ENCODE measurements at places on chromosomes 3 and 15. TPM values are rescaled to one million over a fixed set of nuclear protein-coding genes. Genes with fewer than 3 reads are reported as not detected.

ANKUB1 gene
- not detected for total RNA-seq

- H3K27me3 ChIP-seq, result no peaks in the 10 kb centered on the region
- peak overlapping the region; percentile 90 for H3K4me3 ChIP-seq
- H3K27ac ChIP-seq, result no peak overlapping the region
- H3K36me3 ChIP-seq, result peaks cover 30% of the 10 kb centered on the region
Measured at GRCh38 chr3:146543461-146544001, 876 bp downstream of the PLSCR1 start.

DNA sequence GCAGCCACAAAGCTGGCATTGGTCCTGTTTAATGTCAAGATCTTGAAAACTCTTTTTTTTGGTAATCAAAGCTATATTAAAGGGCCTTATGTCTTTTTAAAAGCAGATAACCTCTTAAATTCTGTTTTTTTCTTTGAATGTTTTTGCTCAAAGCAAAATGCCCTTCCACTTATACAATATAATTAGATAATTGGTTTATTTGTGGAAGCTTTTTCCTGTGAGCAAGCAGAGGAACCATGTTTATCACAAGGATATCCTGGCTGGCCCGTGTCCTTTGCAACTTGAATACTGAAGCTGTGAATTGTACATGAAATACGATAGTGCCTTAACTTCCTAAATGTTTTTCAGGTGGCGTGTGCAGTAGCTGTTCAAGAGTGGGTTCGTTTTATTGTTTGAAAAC is 2.6 kb downstream of the ST3GAL6 start:
- H3K27ac ChIP-seq, result no peak overlapping the region
- H3K36me3 ChIP-seq, result no peaks in the 10 kb centered on the region
- DNase-seq, result no peak
- no peaks in the 10 kb centered on the region for H3K27me3 ChIP-seq
- H3K4me1 ChIP-seq, result no peaks in the 10 kb centered on the region
- H3K4me3 ChIP-seq, result no peak overlapping the region

- H3K27me3 ChIP-seq, result no peaks in the 10 kb centered on the region
- H3K4me1 ChIP-seq, result no peaks in the 10 kb centered on the region
- no peak for DNase-seq
- H3K27ac ChIP-seq, result no peak overlapping the region
- H3K36me3 ChIP-seq, result no peaks in the 10 kb centered on the region
Measured at GRCh38 chr3:67458408-67458807, 196.0 kb downstream of the SUCLG2 start.

- DNase-seq, result no peak
- peaks cover 2% of the 10 kb centered on the region for H3K36me3 ChIP-seq
- no peak overlapping the region for H3K27ac ChIP-seq
- H3K27me3 ChIP-seq, result no peaks in the 10 kb centered on the region
Measured at GRCh38 chr3:192860454-192860853, 57.2 kb downstream of the MB21D2 start.

DNA sequence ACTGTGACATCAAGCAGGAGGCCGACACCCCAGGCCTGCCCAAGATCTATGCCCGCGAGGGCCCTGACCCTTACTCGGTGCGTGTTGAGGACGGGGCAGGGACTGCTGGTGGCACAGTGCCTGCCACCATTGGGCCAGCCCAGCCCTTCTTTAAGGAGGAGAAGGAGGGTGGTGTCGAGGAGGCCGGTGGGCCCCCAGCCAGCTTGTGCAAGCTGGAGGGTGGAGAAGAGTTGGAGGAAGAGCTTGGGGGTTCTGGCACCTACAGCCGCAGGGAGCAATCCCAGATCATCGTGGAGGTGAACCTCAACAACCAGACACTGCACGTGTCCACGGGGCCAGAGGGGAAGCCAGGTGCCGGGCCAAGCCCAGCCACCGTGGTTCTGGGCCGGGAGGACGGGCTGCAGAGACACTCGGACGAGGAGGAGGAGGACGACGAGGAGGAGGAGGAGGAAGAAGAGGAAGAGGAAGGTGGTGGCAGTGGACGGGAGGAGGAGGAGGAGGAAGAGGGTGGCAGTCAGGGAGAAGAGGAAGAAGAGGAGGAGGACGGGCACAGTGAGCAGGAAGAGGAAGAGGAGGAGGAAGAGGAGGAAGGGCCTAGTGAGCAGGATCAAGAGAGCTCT is 5.4 kb downstream of the ZBTB47 start:
- H3K27ac ChIP-seq, result no peak overlapping the region
- H3K36me3 ChIP-seq, result peaks cover 8% of the 10 kb centered on the region
- peaks cover 6% of the 10 kb centered on the region for H3K4me1 ChIP-seq
- H3K4me3 ChIP-seq, result no peak overlapping the region

RTP1 gene
- 6.6 TPM for total RNA-seq

GRCh38 chr3:126208606-126209256 is 28.3 kb upstream of the ALDH1L1 start:
- no peaks in the 10 kb centered on the region for H3K4me1 ChIP-seq
- H3K36me3 ChIP-seq, result no peaks in the 10 kb centered on the region
- no peak overlapping the region for H3K27ac ChIP-seq
- H3K27me3 ChIP-seq, result no peaks in the 10 kb centered on the region
- H3K4me3 ChIP-seq, result no peak overlapping the region

RBPMS2 gene
- total RNA-seq, result 185 TPM

KLF15 gene
- 10.8 TPM for total RNA-seq

Measured in H9 (cell line).